ENCODE measurements at places on chromosomes 7 and 10. TPM values are rescaled to one million over a fixed set of nuclear protein-coding genes. Genes with fewer than 3 reads are reported as not detected.

The CYP2C18 gene
- 5.6 TPM for total RNA-seq

The BCAP29 gene
- total RNA-seq = 71.4 TPM

The SPDYE5 gene
- total RNA-seq = 0.15 TPM

The ECHDC3 gene
- total RNA-seq = 17.6 TPM

The MRPS16 gene
- total RNA-seq = 155 TPM

- peak overlapping the region; percentile 46 for H3K4me3 ChIP-seq
- H3K27ac ChIP-seq = peak overlapping the region; percentile 96
- peak; percentile 72 for DNase-seq
- H3K36me3 ChIP-seq = no peaks in the 10 kb centered on the region
- no peaks in the 10 kb centered on the region for H3K27me3 ChIP-seq
- peaks cover 24% of the 10 kb centered on the region for H3K4me1 ChIP-seq
These were observed 1.2 kb downstream of the SLC4A2 start for GRCh38 chr7:151060416-151061212.

GRCh38 chr10:64033711-64034110 lies 512.5 kb downstream of the REEP3 start:
- DNase-seq = no peak
- no peak overlapping the region for H3K4me3 ChIP-seq
- no peaks in the 10 kb centered on the region for H3K27me3 ChIP-seq

DNA sequence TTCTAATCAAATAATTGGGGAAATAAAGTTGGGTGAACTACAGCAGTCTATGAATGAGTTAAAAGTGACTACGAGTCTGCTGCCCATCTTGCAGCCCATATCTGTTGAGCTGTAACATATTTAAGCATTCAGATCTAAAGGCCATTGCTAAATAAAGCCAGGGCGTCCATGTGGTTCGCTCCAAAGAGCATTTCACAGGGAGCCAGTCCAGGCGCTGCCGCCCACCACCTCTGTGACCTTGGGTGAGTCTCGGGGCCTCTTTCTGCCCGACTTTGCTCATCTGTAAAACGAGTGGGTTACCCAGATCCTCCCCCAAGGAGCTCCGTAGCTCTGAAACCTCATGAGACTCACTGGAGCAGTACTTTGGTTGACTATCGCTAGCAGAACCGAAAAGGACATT lies 223.1 kb downstream of the CUX1 start:
- H3K4me1 ChIP-seq = no peaks in the 10 kb centered on the region
- no peak overlapping the region for H3K27ac ChIP-seq
- H3K4me3 ChIP-seq = no peak overlapping the region
- no peaks in the 10 kb centered on the region for H3K36me3 ChIP-seq
- H3K27me3 ChIP-seq = no peaks in the 10 kb centered on the region

DNA sequence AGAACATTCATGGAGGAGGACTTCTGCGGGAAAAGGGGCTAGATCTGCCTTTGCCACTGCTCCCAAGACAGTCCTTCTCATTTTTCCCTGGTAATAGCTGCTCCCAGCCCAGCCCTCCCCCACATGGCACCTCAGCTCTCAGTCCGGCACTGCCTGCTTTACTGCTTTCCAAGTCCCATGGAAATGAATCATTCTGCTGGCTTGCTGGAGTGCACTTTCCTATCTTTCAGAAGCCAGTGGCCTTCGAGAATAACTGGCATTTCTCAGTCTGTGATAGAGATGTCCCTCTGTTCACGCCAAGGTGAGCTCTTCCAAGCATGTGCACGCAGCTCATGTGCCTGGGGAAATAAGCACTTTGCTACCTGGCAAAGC lies 61.4 kb downstream of the SYPL1 start:
- H3K4me1 ChIP-seq = no peaks in the 10 kb centered on the region
- no peak overlapping the region for H3K4me3 ChIP-seq
- no peaks in the 10 kb centered on the region for H3K36me3 ChIP-seq
- DNase-seq = no peak
- no peaks in the 10 kb centered on the region for H3K27me3 ChIP-seq
- H3K27ac ChIP-seq = no peak overlapping the region

- no peak overlapping the region for H3K27ac ChIP-seq
- no peak overlapping the region for H3K4me3 ChIP-seq
- no peak for DNase-seq
- no peaks in the 10 kb centered on the region for H3K36me3 ChIP-seq
- no peaks in the 10 kb centered on the region for H3K27me3 ChIP-seq
These were observed 244.5 kb upstream of the PITRM1 start for GRCh38 chr10:3417096-3417495.

DNA sequence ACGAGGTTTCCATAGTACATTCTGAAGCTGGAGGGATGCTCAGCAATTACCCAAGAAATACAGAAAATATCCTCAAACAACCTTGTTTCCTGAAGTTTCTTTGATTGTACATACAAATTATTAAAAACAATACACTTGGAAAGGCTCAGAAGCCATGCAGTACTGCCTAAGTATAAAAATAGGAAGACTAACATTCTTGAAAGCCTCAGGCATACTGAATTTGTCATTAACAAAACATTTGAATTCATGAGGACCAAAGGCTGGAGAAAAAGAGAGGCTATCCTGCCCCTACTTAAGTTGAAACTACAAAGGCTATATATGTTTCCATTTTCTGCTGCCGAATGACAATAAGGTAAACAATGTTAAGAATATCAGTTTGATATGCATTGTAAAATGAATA lies 54.3 kb upstream of the SGCE start:
- no peak overlapping the region for H3K4me3 ChIP-seq
- H3K4me1 ChIP-seq = no peaks in the 10 kb centered on the region
- H3K36me3 ChIP-seq = no peaks in the 10 kb centered on the region
- H3K27me3 ChIP-seq = no peaks in the 10 kb centered on the region

DNA sequence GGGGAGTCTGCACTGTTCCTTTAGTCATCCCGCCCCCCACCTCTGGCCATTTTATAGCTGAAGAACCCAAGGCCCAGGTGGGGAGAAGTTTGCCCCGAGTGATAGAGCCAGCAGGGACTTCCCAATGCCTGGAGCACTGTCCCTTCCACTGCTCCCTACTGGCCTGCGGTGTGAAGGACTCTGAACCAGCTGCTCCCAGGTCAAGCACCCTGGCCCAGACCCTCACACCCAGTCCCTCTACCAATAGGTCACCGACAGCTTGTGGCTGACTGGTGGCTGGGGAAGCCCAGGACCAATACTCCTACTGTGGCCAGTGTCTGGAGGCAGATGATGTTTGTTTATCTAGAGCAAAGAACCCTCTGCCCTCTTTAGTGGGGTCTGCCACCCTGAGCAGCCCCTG lies 167.9 kb downstream of the LCOR start:
- no peak overlapping the region for H3K4me3 ChIP-seq
- DNase-seq = no peak
- H3K36me3 ChIP-seq = no peaks in the 10 kb centered on the region
- no peaks in the 10 kb centered on the region for H3K4me1 ChIP-seq
- H3K27me3 ChIP-seq = no peaks in the 10 kb centered on the region

- no peak overlapping the region for H3K4me3 ChIP-seq
- H3K27me3 ChIP-seq = no peaks in the 10 kb centered on the region
- no peak overlapping the region for H3K27ac ChIP-seq
- peak; percentile 51 for DNase-seq
These were observed 18.7 kb upstream of the CBLL1 start for GRCh38 chr7:107725138-107725740.

GRCh38 chr10:125030567-125031197 lies 88.8 kb downstream of the ZRANB1 start:
- DNase-seq = no peak
- H3K4me3 ChIP-seq = no peak overlapping the region
- peaks cover 9% of the 10 kb centered on the region for H3K4me1 ChIP-seq
- no peak overlapping the region for H3K27ac ChIP-seq

- no peaks in the 10 kb centered on the region for H3K36me3 ChIP-seq
- peak overlapping the region; percentile 93 for H3K4me3 ChIP-seq
These were observed 507 bp downstream of the PDZD8 start for GRCh38 chr10:117374506-117375359.
